ENCODE measurements at places on chromosomes 11 and 22.

GRCh38 chr11:95556011-95556341 is 233.6 kb downstream of the FAM76B start:
- DNase-seq, result no peak

DNA sequence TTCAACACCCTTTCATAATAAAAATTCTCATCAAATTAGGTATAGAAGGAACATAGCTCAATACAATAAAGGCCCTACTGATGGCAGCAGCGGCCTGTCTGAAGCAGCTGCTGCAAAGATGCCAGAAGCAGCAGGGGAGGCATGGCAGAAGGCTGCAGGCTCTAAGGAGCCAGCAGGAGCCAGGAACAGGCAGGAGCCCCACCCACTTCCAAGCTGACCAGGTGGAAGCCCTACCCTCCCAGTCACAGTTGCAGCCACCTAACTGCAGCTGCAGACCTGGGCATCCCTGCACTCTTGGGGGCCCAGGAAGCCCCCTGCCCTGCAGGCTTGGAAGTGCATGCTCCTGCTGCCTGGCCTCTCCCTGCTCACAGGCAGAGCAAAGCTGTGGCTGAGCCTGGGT is 18.2 kb upstream of the OR6A2 start:
- no peak for DNase-seq

DNA sequence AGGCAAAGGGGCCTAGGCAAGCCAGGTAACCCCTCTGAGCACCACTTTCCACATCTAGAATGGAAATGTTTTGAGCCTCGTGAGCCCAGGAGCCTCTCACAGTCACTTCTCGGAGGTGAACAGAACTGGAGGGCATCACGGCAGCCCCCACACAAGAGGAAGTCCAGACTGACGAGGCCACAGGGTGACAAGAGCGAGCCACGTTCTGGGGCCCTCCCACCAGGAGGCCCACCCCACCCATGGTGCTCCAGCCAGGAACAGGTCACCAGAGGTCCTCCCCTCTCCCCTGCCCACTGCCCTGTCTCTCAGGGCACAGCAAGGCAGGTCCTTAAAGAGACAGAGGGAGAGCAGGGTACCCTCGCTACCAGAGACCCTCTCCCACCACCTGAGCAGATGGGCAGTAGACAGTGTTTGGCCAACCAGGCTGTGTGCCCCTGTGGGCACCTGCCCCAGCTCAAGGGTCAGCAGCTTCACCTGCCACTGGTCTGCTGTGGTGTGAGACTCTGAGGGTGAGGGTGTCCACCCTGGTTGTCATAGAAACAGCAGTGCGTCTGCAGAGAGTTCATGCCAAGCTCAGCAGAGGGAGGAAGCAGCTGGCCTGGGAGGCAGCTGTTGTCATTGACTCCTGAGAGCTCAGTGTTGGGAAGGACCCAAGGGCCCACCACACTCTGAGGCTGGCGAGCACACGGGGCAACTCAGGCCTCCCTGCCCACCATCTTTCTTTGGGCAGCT is 31.4 kb downstream of the RSPH14 start:
- no peak for DNase-seq

DNA sequence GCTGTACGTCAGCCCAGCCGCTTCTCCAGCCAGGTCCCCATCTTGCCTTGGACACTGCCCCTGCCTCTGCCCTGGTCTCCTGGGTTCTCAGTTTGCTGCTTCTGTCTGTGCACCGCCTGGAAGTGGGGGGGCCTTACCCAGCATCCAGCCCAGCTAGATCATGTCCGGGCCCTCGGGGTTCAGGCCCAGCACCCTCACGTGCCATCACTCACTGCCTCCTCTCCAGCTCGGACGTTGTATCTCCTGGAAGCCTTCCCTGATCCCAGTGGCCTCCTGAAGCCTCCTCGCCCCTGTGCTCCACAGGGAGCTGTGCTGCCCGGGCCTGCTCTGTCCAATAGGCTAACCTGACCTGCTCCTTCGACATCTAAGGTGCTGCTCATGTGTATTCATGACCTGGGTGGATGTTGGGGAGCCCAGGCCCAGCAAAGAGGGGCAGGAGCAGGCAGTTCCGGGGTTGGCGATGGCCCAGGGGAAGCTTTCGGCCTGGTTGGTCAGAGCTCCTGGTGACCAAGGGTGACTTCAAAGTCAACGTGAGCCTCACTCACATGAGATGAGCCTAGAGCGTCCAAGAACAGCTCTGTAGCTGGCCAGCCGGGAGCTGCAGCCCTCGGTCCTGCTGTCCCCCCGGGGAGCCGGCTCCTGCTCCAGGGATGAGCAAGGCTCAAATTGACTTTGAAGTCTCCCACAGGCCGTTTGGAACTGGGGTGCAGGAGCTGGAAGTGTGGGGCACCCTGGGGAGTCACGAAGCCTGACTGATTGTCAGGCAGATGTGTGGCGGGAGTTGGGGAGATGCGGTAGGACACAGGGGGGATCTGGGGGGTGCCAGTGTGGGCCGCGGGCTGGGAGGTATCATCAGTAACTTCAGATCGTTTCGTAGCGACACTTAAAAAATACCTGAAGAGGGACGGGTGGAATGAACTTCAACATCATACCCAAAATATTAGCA is 5.2 kb upstream of the ASCL2 start:
- DNase-seq, result no peak

DNA sequence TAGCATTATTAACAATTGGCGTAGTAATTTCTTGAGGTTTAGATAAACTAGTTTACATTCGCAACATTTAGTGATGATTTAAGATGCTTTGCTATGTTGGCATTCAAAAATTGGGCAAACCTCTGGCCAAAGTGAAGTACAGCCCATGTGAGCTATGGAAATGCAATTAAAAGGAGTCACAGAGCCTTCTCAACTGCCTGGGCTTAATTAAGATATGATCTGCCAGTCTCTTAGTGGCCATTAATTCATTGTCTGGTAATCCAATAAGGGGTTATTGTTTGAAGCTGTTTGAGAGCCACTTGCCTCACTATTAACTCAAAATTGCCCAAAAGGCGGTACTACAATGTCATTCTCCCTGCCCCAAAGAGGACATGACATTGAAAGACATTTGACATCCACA is 608.9 kb downstream of the NTM start:
- DNase-seq, result no peak

GRCh38 chr11:75237050-75237449 is 3.5 kb upstream of the TPBGL start:
- no peak for DNase-seq

- no peak for DNase-seq
Observed at GRCh38 chr11:12433571-12434324, 56.4 kb downstream of the PARVA start.

DNA sequence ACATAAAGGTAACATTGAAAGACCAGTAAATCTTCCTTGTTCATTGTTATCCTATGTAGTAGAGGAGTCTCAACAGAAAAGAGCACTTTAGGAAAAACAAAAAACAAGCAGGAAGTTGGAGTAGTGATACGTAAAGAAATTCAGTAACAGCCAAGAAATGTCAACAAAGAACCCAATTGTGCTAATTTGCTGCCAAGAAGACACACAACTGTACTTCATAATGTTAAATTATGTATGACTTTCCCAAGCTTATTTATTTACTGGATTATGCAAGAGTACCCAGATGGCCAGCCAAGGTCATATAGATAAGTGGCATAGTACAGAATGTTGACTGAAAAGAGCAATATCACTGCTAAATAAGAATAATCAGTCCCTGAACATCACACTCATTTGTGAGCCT is 264.7 kb upstream of the CCDC179 start:
- DNase-seq, result no peak

DNA sequence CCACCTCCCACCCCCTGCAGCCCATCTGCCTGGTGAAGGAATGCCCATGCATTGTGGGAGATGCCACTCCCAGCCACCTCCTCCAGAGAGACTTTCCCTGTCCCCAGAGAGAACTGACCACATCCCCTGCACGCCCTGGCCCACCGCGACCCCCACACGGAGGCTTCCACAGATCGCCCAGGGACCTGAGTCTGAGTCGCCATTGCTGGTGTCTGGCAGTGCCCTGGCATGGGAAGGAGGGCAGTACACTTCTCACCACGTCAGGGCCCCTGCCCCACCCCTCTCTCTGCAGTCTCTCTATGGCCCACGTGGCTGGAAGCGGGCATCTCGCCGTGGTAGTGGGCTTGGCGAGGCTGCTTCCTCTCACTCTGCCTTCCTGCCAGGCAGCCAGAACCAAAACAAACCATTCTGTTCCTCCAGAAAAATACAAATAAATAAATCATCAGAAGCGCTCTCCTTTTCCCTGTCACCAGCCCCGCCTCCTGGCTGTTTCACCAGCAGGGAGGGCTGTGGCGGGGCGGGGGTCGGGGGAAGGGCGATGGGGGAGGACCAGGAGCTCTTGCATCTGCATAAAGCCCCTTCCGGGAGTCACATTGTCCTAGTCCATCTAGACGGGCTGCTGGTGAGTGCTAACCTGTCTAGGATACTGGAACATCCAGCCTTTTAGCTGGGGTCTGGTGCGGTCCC is 20.9 kb downstream of the SHISAL1 start:
- no peak for DNase-seq

- no peak for DNase-seq
Observed at GRCh38 chr11:36056160-36056751, 112.4 kb downstream of the LDLRAD3 start.

DNA sequence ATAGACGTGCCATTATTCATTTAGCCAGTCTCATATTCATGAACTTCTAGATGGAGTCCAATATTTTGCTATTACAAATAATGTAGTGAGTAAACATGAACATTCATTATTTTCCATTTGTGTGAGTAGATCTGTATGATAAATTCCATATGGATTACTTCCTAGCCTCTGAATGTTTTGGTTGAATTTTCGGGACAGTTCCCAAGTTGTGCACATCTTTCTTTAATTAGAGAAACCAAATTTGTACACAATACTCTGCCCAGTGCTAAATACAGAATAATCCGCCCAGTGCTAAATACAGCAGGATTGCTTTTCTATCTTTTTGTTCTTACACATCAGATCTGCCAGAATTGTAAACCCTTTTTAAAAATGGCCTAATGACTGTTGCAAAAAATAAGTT is 17.1 kb upstream of the APLP2 start:
- DNase-seq, result no peak

DNA sequence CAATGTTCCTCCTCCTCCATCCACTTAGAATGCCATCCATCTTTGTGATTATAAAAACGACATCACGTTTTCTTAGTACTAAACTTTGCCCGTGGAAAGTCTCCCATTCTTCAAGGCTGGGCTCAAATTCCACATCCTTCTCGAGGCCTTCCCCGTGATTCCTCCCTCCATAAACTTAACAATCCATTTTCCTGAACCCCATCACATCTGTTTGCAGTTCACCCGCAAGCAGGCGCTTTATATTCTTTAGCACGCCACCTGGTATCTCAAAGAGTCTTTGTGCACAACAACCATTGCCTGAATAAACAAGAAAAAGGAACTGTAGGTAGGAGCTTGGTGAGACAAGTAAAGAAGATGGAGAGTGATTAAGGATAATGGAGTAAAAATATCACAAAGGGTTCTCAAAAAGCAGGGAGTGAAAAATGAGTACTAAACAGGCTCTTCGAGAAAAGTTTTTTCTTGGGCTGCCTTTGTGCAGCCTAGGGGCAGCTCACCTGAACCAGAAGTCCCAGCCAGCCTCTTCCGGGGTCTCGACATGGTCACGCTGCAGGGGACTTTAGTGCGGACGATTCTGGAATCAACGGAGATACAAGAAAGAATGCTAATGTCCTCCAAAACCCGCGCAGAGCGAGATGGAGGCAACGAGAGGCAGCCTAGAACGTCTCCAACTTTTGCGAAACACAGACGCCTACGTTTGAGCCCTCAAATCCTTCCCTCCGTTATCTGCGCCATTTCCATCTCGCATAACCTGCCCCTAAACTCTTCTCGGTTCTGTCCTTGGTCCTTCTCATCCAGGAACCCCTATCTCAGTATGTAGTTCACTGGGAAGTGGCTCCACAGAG is 585 bp downstream of the THYN1 start:
- DNase-seq, result no peak

DNA sequence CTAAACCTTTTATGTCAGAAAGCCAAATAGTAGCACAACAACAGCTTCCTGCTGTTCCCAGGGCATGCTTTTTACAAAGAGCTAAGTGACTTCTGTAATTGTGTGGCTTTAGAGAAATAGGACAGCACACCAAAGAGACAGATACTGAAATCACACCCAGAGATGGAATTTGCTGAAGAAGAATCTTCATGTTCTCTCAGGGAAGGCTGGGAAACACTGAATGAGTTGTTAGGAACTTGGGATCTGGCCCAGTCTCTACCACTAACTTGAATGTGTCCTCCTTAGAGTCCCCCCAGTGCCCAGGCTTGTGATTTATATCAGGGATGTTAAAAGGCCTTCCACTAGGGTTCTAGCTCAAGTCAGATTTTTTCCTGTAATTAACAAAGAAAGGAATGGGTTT is 175.2 kb downstream of the DBX1 start:
- DNase-seq, result no peak

GRCh38 chr11:79201677-79202347 is 239.0 kb downstream of the TENM4 start:
- no peak for DNase-seq

DNA sequence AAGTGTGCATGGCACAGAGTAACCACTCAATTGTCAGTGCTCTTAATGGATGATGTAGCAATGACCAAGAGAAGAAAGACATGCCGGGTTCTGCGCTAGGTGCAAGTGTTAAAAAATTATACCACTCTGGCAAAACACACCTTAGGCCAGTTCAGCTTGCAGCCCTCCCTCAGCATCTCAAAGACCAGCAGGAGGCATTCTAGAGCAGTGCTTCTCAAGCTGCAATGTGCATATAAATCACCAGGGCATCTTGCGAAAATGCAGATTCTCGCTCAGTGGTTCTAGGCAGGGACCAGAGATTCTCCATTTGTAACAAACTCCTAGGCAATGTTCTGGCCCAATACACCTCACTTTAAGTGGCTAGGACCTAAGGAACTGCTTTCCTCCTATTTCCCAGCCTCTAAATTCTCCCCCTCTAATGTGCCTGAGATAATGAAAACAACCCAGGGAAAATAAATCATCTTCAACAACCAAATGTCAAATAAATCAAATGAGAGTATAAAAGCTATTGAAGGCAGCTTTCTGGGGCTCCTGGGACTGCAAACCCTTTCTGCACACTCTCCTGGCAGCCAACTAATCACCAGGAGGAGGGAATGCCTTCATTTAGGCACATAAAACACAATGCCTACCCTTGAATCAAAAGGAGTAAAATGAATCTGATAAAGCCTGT is 337.2 kb upstream of the API5 start:
- no peak for DNase-seq

DNA sequence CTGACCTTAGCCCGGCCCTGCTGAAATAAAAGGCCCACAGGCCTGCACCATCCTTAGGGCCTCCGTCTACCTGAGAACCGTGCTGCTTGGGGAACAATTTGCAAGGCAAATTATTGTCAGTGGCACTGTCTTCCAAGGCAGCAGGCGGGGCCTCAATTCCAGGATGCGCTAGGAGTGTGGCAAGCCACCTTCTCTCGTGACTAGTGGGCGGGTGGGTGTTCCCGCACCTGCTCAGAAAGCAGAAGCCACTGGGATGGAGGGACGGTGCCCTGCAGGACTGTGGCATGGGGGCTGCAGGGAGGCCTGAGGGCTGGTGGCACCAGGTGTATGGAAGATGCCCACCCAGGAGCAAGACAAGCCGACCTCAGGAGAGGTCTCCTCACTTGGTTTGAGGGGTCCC is 58.8 kb upstream of the TTLL12 start:
- DNase-seq, result no peak

GRCh38 chr22:20548806-20549205 is 41.4 kb downstream of the MED15 start:
- no peak for DNase-seq

GRCh38 chr11:1308743-1309497 is 512 bp downstream of the TOLLIP start:
- DNase-seq, result no peak

- DNase-seq, result no peak
Observed at GRCh38 chr22:29670626-29671025, 49.2 kb upstream of the CABP7 start.

- DNase-seq, result no peak
Observed at GRCh38 chr22:25970374-25970911, 198.8 kb upstream of the SEZ6L start.

- no peak for DNase-seq
Observed at GRCh38 chr22:46574993-46575910, 37.8 kb upstream of the CELSR1 start.

All from activated gamma-delta T cell treated with anti-CD3 and anti-CD28 coated beads, Interleukin-2, amount 50 U/mL, for 16 hours (primary cell).